Fibroblast of skin of abdomen (primary cell): ENCODE measurements at places on chromosomes 7 and 10.

DNA sequence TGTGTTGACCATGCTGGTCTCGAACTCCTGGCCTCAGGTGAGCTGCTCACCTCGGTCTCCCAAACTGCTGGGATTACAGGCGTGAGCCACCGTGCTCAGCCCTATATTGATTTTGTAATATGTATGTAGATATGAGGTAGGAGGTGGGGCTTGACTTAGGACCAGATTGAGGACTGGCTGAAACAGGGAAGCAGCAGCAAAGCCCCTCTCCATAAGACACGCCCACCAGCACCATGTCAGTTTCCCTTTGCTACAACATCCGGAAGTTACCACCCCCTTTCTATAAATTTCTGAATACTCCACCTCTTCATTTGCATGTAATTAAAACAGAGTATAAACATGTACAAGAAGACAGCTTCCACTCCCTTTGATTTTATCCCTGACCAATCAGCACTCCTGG is 47.9 kb upstream of the MYL10 start:
- no peak for DNase-seq

DNA sequence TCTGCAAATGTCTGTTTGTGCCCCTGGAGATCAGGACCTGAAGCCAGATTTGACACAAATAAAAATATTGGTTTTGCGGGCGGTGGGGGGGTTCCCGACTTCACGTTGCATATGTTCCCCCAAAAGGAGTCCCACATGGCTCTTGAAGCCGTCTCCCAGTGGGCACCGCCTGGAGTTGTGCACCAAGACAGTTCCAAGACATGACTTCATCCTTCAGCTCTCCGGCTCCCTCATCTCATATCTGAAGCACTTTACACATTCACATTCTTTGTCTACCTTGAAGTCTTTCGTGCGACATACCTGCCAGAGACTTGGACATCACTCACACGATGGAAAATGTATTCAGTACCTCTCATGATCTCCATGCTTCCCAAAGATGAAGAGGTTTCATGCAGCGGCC is 362.8 kb upstream of the FOXK1 start:
- DNase-seq = no peak

DNA sequence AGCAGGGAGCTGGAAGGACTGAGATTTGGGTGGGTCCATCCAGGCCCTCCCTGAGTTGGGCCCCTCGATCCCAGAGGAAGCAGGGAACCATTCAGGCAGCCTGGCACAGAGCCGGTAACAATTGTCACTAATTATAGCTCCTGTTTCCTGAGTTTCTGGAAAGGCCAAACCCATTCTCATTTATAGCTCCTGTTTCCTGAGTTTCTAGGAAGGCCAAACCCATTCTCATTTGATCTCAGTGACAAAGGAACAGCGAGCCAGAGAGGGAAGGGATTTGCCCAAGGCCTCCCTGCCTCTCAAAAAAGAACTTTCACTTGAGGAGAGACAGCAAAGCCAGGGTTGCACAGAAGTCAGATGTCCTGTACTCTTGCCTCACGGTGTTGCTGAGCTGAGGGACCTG is 521.9 kb downstream of the TYW1 start:
- no peak for DNase-seq

GRCh38 chr7:124033095-124033806 is 384 bp upstream of the TMEM229A start:
- no peak for DNase-seq
